ENCODE measurements at places on chromosomes 6 and 20.

GRCh38 chr6:105909106-105909505 is 177.0 kb upstream of the PRDM1 start:
- DNase-seq = no peak

GRCh38 chr20:58604128-58604881 is 46.8 kb upstream of the STX16 start:
- DNase-seq = no peak

- no peak for DNase-seq
Measured at GRCh38 chr20:56200456-56200855, 48.1 kb upstream of the MC3R start.

DNA sequence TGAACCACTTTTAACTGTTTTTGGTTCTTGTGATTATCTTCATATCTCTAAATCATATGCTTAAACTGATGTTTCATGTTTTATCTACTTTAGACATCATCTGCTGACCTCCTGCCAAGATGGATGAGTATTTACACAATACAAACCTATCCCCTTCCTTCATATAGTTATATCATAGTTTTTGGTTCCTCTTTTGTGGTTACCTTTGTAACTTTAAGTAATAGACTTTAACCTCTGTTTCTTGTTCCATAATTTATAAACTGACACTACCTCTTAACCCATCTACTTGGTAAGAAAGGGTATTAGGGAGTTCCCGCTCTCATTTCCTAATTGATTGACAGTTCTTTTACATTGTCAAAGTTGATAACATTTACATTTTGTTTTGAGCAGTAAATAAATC is 11.9 kb downstream of the PCMT1 start:
- DNase-seq = no peak

DNA sequence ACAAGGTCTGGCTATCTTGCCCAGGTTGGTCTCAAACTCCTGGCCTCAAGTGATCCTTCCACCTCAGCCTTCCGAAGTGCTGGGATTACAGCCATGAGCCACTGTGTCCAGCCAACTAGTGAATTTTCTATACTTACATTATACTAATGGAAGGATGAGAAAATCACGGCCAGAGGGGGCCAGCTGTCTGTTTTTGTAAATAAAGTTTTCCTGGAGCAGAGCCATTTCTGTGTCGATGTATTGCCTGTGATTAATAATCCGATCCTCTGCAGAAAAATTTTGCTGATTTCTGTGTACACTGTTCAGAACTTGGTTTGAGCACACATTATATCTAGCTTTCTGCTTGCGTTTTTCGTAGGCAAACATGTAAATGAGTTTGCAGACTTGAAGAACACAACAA is 28.8 kb downstream of the PTPRT start:
- DNase-seq = no peak

- no peak for DNase-seq
Measured at GRCh38 chr6:72999995-73000394, 225.3 kb downstream of the KHDC1L start.

- no peak for DNase-seq
Measured at GRCh38 chr20:34636648-34637047, 40.2 kb downstream of the PIGU start.

GRCh38 chr20:25070821-25071473 is 11.0 kb downstream of the VSX1 start:
- no peak for DNase-seq

GRCh38 chr20:62900692-62901584 is 25.4 kb downstream of the DIDO1 start:
- no peak for DNase-seq

DNA sequence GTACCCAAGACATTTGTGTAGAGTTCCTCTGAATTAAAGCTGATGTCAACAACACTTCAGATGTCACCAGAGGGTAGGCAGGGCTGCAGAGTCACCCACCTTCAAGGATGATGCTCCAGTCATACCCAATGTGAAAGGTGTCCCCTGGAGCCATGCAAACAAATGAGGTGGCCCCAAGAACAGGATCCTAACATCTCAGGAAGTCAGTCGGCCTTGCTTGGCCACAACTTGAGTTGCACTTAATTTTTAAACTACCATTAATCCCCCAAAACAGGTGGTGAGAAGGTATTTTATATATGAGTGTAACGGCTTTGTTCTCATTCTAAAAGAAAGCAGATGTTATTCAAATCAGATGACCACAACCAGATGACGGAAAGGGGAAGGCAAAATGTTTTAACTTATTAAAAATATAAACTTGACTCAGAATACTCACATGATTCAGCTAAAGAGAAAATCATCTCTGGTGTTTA is 21.1 kb upstream of the SERPINB1 start:
- no peak for DNase-seq

DNA sequence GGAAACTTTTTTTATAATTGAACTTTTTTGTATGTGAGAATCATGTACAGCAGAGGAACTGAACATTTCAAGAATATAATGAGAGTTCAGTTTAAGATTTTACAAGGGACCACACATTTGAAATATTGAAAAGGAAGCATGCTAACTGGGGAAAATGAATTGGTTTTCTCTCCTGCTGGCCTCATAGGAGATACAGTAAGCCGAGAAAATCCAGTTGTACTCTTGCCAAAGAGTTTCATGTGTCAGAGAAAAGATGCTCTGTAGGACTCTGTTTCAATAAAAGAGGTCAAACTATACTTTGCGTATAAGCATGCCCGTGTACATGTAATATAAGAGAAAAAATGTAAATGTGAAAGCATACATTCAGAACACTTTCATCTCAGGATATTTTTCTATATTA is 393.5 kb upstream of the NRSN1 start:
- DNase-seq = no peak

- no peak for DNase-seq
Measured at GRCh38 chr20:6812530-6812929, 45.0 kb downstream of the BMP2 start.

- DNase-seq = peak; percentile 75
Measured at GRCh38 chr20:19964289-19965265, 52.6 kb upstream of the NAA20 start.

GRCh38 chr6:170429450-170429849 is 122.9 kb downstream of the FAM120B start:
- DNase-seq = peak; percentile 23

- DNase-seq = peak; percentile 96
Measured at GRCh38 chr6:140070846-140071473, 696.5 kb upstream of the CITED2 start.

DNA sequence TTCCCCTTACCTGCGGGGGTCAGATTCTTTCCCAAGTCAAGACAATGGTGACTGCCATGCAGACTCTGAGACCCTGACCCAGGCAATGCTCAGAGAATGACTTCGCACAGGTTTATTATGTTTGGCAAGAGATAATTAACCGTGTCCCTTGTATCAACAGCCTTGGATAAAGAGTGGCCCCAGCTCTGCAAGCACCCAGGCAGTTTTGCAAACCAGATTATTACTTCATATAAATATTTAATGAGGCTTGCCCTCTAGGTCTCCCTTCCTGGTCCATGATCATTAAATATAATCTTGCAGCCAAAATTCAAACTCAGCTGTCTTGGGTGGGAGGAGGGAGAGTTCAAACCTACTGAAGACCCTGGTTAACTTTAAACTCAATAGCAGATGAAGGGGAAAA is 156.5 kb downstream of the ANKRD60 start:
- DNase-seq = no peak

DNA sequence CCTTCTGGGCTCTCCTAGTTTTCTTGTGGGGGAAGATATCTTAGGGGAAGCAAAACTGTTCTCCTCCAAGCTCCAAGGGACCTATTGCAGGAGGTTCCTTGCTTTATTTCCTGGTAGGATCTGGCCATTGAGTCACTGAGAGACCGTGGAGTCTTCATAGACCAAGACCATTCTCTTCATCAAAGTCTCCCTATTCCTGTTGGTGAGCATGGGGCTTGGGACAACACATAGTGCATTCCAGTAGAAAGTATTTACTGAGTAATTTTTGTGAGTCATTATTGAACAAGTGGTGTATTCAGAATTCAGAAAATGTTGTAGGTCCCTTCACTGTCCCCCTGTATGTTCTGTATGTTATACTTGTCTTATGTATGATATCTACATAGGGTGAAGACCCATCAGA is 133.6 kb downstream of the CDH26 start:
- peak; percentile 50 for DNase-seq

- DNase-seq = no peak
Measured at GRCh38 chr20:24991897-24992486, 559 bp downstream of the APMAP start.

DNA sequence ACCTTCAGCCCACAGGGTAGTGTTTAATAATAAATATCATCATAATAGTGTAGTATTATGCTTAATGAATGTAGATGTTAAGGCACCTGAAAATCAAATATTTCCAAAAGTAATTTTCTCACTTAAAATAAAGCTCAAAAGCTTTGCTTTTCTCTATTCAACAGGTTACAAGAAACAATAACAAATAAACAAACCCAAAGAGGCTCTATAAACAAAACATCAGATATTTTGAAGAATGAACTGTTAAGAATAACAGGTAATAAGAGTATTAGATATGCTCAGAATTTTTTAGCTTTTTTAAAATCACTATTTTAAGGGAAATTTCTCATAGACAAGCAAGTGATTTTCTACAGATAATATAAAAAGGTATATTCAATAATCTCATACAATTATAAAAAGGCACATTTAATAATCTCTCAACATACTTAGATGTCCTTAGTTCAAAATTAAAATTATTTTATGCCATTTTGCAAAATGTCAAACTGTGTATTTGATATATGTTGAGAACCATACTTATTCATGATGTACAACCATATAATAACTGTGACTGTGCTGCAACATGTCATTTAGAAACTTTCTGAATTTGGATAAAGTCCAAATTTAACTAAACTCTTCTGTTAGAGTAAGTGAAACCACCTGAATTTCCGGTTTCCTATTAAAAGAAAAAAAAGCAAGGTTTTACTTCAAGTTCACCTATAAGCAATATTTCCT is 35.8 kb downstream of the PHIP start:
- no peak for DNase-seq

DNA sequence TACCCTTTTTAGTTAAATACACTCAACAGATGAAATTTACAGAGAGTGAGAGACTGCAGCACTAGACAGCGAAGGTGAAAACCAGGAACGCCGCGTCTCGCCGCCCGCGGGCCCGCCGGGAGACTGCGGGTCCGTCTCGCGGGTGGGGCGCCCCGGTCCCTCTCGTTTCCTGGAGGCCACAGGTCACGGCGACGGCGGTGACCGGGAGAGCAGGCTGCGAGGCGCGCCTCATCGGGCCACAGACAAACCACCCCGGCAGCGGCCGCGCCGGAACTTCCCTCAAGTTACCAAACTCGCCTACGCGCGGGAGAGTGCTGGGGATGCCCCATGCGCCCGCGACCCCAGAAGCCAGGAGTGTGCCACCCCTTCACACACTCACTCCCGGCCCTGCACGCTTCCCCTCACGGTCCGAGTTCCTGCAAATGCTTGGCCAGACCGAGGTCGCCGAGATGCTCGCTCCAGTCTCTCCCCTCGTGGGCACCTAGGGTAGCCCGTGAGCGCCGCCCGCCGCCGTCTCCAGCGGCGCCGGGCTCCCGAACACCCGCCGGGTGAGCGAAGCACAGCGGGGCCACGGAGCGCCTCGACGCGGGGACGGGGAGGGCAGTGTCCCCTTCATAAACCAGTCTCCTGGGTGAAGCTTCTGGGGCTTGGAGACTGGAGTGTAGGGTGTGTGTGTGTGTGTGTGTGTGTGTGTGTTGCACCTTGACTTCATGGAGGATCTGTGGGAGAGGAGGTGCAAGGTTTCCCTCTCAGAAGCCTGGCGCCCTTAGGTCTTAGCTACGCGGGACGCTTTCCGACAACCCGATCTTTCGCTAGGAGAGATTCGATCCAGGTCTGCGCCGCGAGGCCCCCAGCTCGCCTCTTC is 1.4 kb downstream of the BACH2 start:
- DNase-seq = peak; percentile 55

GRCh38 chr6:33981861-33982260 is 164.0 kb downstream of the GRM4 start:
- DNase-seq = no peak

DNA sequence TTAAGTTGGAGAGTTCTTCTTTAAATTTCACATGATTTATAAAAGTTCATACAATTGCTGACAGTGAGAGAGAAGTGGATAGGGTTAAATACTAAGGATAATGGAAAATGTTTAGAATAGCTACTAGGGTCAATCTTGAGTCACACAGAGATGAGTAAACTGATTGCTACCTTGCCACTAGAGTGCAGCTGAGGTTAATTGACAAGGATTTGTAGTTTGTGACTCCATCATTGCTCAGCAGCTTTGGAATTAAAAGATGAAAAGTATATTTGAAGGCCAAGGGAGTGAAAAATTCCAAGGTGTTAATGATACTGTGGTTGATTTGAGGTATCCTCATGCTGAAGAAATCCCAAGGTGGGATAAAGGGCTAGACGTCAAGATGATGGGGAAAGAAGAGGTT is 524.0 kb downstream of the UTRN start:
- peak; percentile 26 for DNase-seq

GRCh38 chr6:43644940-43645612 is at the start of gene RSPH9:
Gene RSPH9 (plus strand): TSS chr6:43645036. CDS start chr6:43645099, 63 bp downstream.
- peak; percentile 56 for DNase-seq

GRCh38 chr6:127630800-127631199 is 53.8 kb downstream of the C6orf58 start:
- DNase-seq = no peak

- DNase-seq = no peak
Measured at GRCh38 chr6:123810948-123811347, 7.3 kb downstream of the NKAIN2 start.

- no peak for DNase-seq
Measured at GRCh38 chr6:71114544-71114943, 157.7 kb upstream of the B3GAT2 start.

- no peak for DNase-seq
Measured at GRCh38 chr20:17928633-17929311, 39.8 kb downstream of the SNX5 start.

All from fibroblast of skin of scalp (primary cell).